ENCODE measurements at places on chromosomes 6 and 20. TPM values are rescaled to one million over a fixed set of nuclear protein-coding genes. Genes with fewer than 3 reads are reported as not detected.
A peak's percentile ranks its signal among the peaks of the same experiment; 100 is the strongest.

Gene RBM24
- 30.3 TPM for total RNA-seq

Gene RIMS4
- total RNA-seq = not detected

DNA sequence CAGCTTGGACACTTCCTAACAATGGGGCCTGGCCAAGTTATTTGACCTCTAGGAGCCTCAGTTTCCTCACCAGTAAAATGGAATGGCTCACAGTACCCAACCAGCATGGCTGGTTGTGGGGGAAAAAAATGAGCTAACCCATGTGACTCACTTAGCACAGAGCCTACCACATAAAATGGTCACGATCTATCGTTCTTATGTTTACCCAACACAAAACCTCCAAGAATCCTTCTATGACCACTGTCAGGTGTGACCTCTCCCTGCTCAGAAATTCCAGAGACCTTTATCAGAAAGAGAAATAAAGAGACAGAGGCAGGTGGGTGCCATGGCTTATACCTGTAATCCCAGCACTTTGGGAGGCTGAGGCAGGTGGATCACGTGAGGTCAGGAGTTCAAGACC is 39.4 kb downstream of the BPIFB1 start:
- no peak overlapping the region for H3K27ac ChIP-seq
- H3K27me3 ChIP-seq = peaks cover 18% of the 10 kb centered on the region
- no peak for DNase-seq
- H3K4me1 ChIP-seq = no peaks in the 10 kb centered on the region
- no peak overlapping the region for H3K4me3 ChIP-seq

- no peaks in the 10 kb centered on the region for H3K27me3 ChIP-seq
- H3K4me3 ChIP-seq = no peak overlapping the region
- DNase-seq = no peak
Measured at GRCh38 chr20:12699374-12700228, 309.2 kb upstream of the SPTLC3 start.

DNA sequence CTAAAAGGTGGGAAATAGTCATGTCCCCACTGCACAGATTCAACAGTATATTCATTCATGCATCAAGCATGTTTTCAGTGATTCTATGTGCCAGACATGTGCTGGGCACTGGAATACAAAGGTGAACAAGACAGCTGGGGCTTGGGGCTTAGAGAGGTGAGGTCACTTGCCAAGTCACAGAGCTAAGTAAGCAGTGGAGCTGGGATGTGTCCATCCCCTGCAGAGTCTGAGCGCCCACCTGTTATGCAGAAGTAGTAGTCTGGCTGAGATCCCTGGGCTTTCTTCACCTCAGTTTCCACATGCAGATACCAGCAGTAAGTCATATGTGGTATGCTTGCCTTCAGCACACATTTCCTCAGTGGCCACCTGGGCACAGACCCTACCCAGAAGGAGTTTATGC is 263.8 kb downstream of the DHX35 start:
- H3K27me3 ChIP-seq = peaks cover 3% of the 10 kb centered on the region
- no peaks in the 10 kb centered on the region for H3K4me1 ChIP-seq
- H3K27ac ChIP-seq = no peak overlapping the region
- H3K4me3 ChIP-seq = no peak overlapping the region

DNA sequence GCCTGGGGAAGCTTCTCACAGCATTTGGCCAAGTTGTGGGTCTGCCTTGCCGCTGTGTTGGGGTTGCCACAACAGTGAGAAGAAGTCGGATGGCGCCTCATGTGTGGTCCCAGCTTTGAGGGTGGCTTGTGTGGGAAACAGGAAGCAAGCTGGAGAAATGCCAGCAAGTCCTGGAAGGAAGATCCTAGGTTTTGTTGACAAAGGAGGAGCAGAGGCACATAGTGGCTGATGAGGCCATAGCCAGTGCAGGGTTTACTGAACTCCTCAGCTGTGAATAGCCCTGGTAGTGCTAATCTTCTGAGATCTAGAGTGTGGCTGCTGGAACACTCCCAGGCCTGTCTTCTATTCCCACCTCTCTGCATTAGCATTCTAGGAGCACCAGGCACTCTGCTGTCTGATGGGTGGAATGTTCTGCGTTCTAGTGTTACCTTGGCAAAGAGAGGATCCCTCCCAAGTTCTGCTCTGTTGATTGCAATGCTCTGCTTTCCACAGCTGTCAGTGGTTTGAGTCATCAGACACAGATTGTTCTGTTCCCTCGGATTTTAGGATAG is 25.2 kb downstream of the SNPH start:
- DNase-seq = peak; percentile 92
- H3K27ac ChIP-seq = peak overlapping the region; percentile 55
- H3K36me3 ChIP-seq = no peaks in the 10 kb centered on the region
- peaks cover 22% of the 10 kb centered on the region for H3K4me1 ChIP-seq

GRCh38 chr20:77231-77630 is 10.2 kb upstream of the DEFB125 start:
- no peak for DNase-seq
- no peak overlapping the region for H3K4me3 ChIP-seq
- 0 out of 2 replicates have a peak, but pooled peaks cover 6% of the 10 kb centered on the region for H3K27me3 ChIP-seq
- no peaks in the 10 kb centered on the region for H3K36me3 ChIP-seq
- no peak overlapping the region for H3K27ac ChIP-seq

DNA sequence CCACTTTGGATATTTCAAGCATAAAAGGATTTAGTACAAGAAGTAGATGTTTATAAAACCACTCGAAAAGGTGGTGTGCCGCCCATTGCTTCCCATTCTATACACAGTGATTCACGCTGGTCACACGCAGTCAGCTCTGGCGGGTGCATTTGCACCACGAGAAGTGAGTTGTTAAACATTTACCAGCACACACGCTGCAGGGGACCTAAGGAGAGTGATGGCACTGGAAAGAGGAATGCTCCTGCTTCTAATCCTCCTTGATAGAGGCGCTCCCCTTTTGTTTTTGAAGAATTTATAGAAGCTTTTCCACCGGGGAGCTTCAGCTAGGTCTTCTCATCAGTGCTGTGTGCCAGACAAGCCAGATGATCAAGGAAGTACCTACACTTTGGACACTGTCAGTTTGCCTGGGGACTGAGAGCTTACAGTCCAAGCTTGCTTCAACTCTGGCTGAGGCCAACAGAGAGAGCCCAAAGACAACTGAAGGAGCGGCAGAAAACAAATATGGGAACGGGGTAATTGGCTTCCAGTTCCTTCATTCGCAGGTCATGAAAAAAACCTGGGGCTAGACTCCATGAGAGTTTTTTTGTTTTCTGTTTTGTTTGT is 31.2 kb downstream of the MUC22 start:
- H3K4me1 ChIP-seq = no peaks in the 10 kb centered on the region
- DNase-seq = no peak
- no peaks in the 10 kb centered on the region for H3K36me3 ChIP-seq
- no peak overlapping the region for H3K27ac ChIP-seq

Gene THBD
- total RNA-seq = 4.7 TPM

DNA sequence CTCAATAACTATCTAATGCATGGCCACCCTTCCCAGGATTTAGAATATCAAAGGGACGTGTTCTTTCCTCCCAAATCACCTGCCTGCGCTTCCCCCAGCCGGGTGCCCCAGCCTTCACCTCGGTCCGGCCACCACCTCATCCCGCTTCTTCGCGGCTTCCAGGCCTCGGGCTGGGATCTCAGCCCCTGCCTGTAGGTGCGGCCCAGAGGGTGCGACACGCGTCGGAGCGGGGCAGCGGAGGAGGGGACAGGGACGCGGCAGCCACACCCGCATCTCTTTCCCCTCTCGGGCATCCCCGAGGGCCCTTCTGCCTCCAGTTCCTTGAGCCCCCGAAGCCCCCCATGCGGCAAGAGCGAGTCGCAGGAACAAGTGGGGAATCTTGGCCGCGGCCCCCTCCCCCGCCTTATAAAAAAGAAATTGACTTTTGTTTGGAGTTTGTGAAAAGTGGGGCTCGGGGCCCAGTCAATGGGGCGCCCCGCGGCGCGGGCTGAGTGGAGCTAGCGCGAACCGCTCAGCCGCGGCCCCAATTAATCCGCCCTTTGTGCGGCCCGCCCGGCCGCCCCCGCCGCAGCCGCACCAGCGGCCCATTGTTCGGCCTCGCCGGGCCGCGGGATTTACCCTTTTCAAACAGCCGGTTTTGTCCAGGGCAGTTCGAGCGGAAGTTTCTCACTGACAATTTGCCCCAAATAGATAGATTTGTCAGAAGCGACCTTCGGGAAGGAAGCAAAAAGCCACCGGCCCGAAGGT is 8.4 kb upstream of the NR2E1 start:
- no peaks in the 10 kb centered on the region for H3K36me3 ChIP-seq
- DNase-seq = no peak
- H3K27ac ChIP-seq = no peak overlapping the region
- H3K4me1 ChIP-seq = no peaks in the 10 kb centered on the region
- H3K4me3 ChIP-seq = no peak overlapping the region
- H3K27me3 ChIP-seq = peaks cover 27% of the 10 kb centered on the region

GRCh38 chr6:52544602-52545405 is 32.1 kb downstream of the TRAM2 start:
- no peaks in the 10 kb centered on the region for H3K27me3 ChIP-seq
- peaks cover 88% of the 10 kb centered on the region for H3K4me1 ChIP-seq
- H3K27ac ChIP-seq = peak overlapping the region; percentile 69
- H3K4me3 ChIP-seq = no peak overlapping the region

GRCh38 chr6:168095171-168095691 is 16.2 kb upstream of the FRMD1 start:
- DNase-seq = no peak
- H3K27ac ChIP-seq = no peak overlapping the region
- no peaks in the 10 kb centered on the region for H3K4me1 ChIP-seq
- H3K4me3 ChIP-seq = no peak overlapping the region
- H3K27me3 ChIP-seq = no peaks in the 10 kb centered on the region
- H3K36me3 ChIP-seq = no peaks in the 10 kb centered on the region

Gene PSMA7
- total RNA-seq = 782 TPM

GRCh38 chr6:91646649-91647048 is 1059.8 kb upstream of the MAP3K7 start:
- no peaks in the 10 kb centered on the region for H3K36me3 ChIP-seq
- H3K4me3 ChIP-seq = no peak overlapping the region
- no peaks in the 10 kb centered on the region for H3K27me3 ChIP-seq
- no peak overlapping the region for H3K27ac ChIP-seq
- no peaks in the 10 kb centered on the region for H3K4me1 ChIP-seq

DNA sequence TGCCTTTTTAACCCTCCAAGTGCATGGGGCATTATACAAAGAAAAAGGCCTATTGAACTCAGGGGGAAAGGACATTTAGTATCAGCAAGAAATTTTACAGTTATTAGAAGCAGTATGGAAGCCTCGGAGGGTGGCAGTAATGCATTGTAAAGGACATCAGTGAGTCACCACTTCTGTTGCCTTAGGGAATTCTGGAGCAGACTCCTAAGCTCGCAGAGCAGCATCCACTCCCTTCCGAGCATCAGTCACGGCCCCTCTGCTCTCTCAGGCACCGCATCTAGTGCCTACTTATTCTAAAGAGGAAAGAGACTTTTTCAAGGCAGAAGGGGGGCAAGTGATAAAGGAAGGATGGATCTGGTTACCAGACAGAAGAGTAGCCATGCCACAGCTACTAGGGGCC is 296.5 kb downstream of the RNGTT start:
- H3K27ac ChIP-seq = no peak overlapping the region
- no peaks in the 10 kb centered on the region for H3K27me3 ChIP-seq
- no peaks in the 10 kb centered on the region for H3K4me1 ChIP-seq
- peaks cover 6% of the 10 kb centered on the region for H3K36me3 ChIP-seq
- no peak for DNase-seq

DNA sequence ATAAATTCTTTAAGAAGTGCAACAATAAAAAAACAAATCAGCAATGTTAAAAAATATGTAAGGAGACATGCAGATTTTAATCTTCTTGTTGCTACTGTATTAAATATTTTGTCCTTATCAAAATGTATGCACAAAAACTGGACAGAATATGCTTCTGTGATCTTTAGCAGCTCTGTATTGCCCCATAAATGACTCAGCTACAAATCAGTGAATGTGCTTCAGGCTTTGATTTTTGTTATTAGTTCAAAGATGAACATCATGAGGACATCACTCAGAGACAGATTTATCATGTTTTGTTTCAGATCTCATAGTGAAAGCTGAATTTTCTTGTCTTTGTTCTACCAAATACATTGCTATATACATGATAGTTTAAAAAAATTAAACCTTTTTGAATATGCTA is 312.4 kb downstream of the GRIK2 start:
- no peak overlapping the region for H3K4me3 ChIP-seq
- no peak for DNase-seq
- H3K27ac ChIP-seq = no peak overlapping the region

DNA sequence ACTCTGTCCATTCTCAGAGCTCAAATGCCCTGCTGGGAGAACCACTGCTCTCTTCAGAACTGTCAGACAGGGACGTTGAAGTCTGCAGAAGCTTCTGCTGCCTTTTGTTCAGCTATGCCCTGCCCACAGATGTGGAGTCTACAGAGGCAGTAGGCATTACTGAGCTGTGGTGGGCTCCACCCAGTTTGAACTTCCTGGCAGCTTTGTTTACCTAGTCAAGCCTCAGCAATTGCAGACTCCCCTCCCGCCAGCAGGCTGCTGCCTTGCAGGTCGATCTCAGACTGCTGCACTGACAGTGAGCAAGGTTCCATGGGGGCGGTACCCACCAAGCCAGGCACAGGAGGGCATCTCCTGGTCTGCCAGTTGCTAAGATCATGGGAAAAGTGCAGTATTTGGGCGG is 21.8 kb upstream of the UFL1 start:
- no peaks in the 10 kb centered on the region for H3K4me1 ChIP-seq
- no peak overlapping the region for H3K4me3 ChIP-seq
- no peaks in the 10 kb centered on the region for H3K36me3 ChIP-seq
- no peaks in the 10 kb centered on the region for H3K27me3 ChIP-seq
- no peak overlapping the region for H3K27ac ChIP-seq

DNA sequence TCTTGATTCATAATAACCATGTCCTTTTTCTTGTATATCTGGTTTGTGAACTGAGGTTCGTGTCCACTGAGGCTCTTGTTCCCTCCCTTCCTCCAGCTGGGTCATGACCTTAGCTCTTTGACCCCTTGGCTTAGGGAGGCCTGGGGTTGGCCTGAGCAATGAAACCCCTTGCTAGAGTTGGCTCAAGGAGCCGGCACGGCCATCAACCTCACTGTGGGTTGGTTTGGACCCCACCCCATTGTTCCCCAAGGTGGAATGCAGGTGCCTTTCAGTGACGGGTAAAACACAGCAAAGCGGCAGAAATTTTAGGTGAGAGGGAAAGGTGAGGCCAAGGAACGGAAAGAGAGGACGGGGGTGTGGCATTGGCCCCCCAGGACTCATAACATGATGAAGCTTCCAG is 44.5 kb upstream of the PHACTR3 start:
- DNase-seq = no peak
- no peak overlapping the region for H3K4me3 ChIP-seq
- H3K27ac ChIP-seq = no peak overlapping the region
- no peaks in the 10 kb centered on the region for H3K36me3 ChIP-seq
- no peaks in the 10 kb centered on the region for H3K4me1 ChIP-seq
- no peaks in the 10 kb centered on the region for H3K27me3 ChIP-seq

Gene PBOV1
- total RNA-seq = not detected

DNA sequence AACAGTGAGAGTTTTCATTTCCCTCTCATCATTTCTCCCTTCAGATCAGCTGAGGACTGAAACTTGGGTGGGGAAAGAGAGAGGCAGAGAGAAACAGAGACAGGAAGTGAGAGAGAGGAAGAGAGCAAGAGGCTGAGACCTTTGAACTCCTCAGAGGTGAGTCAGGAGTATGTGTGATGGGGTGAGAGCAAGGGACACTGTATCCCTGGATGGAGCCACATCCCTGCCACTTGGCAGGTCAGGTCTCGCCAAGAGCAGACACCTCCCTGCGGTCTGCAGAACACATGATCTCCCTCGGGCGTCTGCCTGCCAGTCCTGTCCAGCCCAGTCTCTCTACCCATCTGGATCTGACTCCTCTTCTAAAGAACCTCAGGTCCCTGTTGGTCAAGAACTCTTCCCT is 62.7 kb upstream of the SYNDIG1 start:
- peak; percentile 4 for DNase-seq
- no peak overlapping the region for H3K4me3 ChIP-seq
- H3K4me1 ChIP-seq = no peaks in the 10 kb centered on the region
- no peaks in the 10 kb centered on the region for H3K27me3 ChIP-seq
- no peak overlapping the region for H3K27ac ChIP-seq
- no peaks in the 10 kb centered on the region for H3K36me3 ChIP-seq

Gene SLC17A2
- not detected for total RNA-seq
